ENCODE measurements at places on chromosomes 2 and 18. TPM values are rescaled to one million over a fixed set of nuclear protein-coding genes. Genes with fewer than 3 reads are reported as not detected.

The POTEF gene
- total RNA-seq: 8.2 TPM

The PLGLB1 gene
- total RNA-seq: 1.2 TPM

GRCh38 chr2:222025881-222026271 lies 272.9 kb downstream of the PAX3 start:
- DNase-seq: peak; percentile 72
- H3K4me1 ChIP-seq: peaks cover 3% of the 10 kb centered on the region
- H3K27me3 ChIP-seq: no peaks in the 10 kb centered on the region
- peak overlapping the region; percentile 21 for H3K4me3 ChIP-seq
- peaks cover 5% of the 10 kb centered on the region for H3K36me3 ChIP-seq
- no peak overlapping the region for H3K27ac ChIP-seq

DNA sequence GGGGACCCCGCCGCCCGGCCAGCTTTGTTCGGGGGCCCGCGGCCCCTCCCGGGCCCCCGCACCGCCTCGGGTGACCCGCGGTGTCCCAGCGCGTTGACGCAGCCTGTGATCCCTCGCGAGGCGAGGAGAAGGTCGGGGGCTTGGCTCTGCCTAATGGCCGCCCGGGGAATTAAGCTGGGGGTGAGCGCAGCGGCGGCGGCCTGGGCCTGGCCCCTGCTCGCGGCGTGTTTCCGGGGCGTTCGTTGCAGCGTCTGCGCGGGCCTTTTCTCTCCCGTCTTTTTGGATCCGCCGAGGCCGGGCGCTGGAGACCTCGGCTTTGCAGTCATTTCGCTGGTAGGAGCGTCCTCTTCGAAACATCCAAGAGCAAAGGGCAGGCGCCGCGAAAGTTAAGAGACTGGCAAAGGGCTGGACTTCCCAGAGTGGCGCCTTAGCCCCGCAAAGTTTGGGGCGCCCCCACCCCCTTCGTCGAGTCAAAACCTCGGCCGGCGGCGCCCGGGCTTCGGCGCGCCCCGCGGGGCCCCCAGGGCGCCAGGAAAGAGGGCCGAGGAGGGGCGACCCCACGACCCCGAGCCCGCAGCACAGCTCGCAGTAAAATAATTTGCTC lies 1.3 kb downstream of the SALL3 start:
- H3K27me3 ChIP-seq: peaks cover 18% of the 10 kb centered on the region
- peak overlapping the region; percentile 77 for H3K4me3 ChIP-seq
- H3K27ac ChIP-seq: no peak overlapping the region
- DNase-seq: no peak
- peaks cover 4% of the 10 kb centered on the region for H3K36me3 ChIP-seq
- H3K4me1 ChIP-seq: peaks cover 6% of the 10 kb centered on the region

DNA sequence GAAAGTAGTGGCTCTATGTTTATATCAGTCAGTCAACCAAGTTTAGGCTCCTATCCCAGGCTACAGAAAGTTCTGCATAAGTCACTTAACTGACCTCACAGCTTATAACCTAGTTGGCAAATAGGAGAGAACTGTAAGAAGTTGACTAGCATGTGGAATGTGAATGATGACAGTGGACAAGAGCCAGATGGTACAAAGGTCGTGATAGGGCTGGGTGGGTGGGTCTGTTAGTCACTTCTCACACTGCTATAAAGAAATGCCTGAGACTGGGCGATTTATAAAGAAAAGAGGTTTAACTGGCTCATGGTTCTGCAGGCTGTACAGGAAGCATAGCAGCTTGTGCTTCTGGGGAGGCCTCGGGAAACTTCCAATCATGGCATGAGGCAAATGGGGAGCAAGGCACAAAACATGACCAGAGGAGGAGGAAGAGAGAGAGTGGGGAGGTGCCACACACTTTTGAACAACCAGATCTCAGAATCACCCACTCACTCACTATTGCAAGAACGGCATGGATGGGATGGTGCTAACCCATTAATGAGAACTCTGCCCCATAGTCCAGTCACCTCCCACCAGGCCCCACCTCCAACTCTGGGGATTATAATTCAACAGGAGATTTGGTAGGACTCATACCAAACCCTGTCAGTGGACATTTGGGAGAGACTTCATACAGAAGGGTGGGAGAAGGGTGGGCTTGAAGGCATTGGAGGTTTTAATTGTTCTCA lies 68.8 kb downstream of the LTBP1 start:
- no peaks in the 10 kb centered on the region for H3K4me1 ChIP-seq
- H3K27ac ChIP-seq: no peak overlapping the region
- H3K36me3 ChIP-seq: no peaks in the 10 kb centered on the region
- DNase-seq: no peak
- no peak overlapping the region for H3K4me3 ChIP-seq

GRCh38 chr18:70709144-70709543 lies 420.3 kb downstream of the SOCS6 start:
- no peak overlapping the region for H3K27ac ChIP-seq
- H3K36me3 ChIP-seq: no peaks in the 10 kb centered on the region
- DNase-seq: no peak
- H3K4me1 ChIP-seq: no peaks in the 10 kb centered on the region

DNA sequence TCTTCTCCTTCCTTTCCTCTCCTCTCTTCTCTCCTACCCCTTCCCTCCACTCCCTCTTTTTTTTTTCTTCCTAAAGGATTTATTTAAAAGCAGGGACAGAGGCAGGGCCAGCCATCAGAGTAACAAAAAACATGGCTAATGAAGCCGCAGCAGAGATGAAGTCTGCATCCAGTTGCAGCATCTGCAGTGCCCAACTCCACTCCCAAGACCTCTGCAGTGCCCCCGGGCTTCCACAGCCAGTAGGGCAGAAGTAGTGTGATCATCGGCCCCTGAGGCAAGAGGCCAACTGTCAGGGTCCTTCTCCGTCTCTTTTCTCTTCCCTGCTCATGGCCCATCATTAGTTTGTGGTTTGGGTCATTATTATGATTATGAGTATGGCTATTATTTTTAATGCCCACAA lies 4.2 kb upstream of the EGR4 start:
- peaks cover 15% of the 10 kb centered on the region for H3K27me3 ChIP-seq
- no peak overlapping the region for H3K27ac ChIP-seq
- H3K4me3 ChIP-seq: no peak overlapping the region
- H3K4me1 ChIP-seq: no peaks in the 10 kb centered on the region

The CFC1 gene
- 0.22 TPM for total RNA-seq

DNA sequence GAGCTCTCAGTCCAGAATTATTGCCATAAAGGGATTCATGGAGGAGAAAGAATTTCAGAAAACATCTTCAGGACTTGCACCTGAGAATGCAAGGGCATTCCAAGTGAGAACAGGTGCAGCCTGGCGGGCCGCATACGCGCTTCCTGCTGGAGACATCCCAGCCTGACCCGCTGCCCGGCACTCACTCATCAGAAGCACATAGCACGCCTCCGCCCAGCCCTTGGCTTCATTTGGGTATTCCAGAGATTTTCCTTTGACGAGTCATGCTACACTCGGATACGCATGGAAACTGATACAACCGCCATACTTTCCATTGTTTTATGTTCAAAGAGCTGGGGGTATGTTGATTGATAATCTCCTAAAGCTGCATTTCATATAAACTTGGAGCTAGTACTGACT lies 228.0 kb upstream of the ID2 start:
- H3K4me3 ChIP-seq: no peak overlapping the region
- 0 out of 2 replicates have a peak, but pooled peaks cover 5% of the 10 kb centered on the region for H3K36me3 ChIP-seq
- H3K27ac ChIP-seq: no peak overlapping the region
- H3K4me1 ChIP-seq: no peaks in the 10 kb centered on the region

The MC2R gene
- not detected for total RNA-seq

DNA sequence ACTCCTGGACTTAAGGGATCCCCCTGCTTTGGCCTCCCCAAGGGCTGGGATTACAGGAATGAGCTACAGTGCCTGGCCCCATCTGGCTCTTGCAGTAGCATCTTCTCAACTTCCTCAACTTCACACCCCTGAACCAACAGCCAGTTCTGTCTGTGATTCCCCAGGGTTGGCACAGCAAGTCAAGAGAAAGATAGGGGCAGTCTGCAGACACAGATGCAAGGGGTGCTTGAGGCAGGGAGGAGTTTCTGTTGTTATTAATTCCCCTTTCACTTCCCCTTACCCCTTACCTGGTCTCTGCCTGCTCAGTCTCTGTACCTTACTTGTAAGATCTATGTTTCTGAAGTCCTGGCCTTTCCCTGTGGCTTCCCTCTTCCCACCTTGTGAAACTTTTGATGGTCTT lies 54.1 kb upstream of the MEX3C start:
- H3K27ac ChIP-seq: no peak overlapping the region
- no peaks in the 10 kb centered on the region for H3K27me3 ChIP-seq
- no peak overlapping the region for H3K4me3 ChIP-seq

- no peaks in the 10 kb centered on the region for H3K27me3 ChIP-seq
- H3K4me3 ChIP-seq: no peak overlapping the region
- 0 out of 2 replicates have a peak, but pooled peaks cover under 1% of the 10 kb centered on the region for H3K36me3 ChIP-seq
- peaks cover 7% of the 10 kb centered on the region for H3K4me1 ChIP-seq
- no peak for DNase-seq
These were observed 2158.6 kb upstream of the PIK3C3 start for GRCh38 chr18:39796393-39796792.

The DHRS9 gene
- total RNA-seq: not detected

GRCh38 chr2:139454251-139454650 lies 674.1 kb upstream of the NXPH2 start:
- H3K27ac ChIP-seq: no peak overlapping the region
- no peaks in the 10 kb centered on the region for H3K4me1 ChIP-seq
- DNase-seq: no peak
- H3K27me3 ChIP-seq: no peaks in the 10 kb centered on the region
- H3K4me3 ChIP-seq: no peak overlapping the region

- H3K4me1 ChIP-seq: no peaks in the 10 kb centered on the region
- no peaks in the 10 kb centered on the region for H3K27me3 ChIP-seq
- H3K36me3 ChIP-seq: no peaks in the 10 kb centered on the region
- H3K4me3 ChIP-seq: no peak overlapping the region
- no peak for DNase-seq
- H3K27ac ChIP-seq: no peak overlapping the region
These were observed 904.8 kb upstream of the CHAC2 start for GRCh38 chr2:52862801-52863200.

- H3K4me3 ChIP-seq: no peak overlapping the region
- DNase-seq: no peak
- H3K27ac ChIP-seq: no peak overlapping the region
- H3K27me3 ChIP-seq: no peaks in the 10 kb centered on the region
- 0 out of 2 replicates have a peak, but pooled peaks cover 4% of the 10 kb centered on the region for H3K36me3 ChIP-seq
These were observed 189.9 kb upstream of the TWIST2 start for GRCh38 chr2:238658054-238658407.

- no peak overlapping the region for H3K4me3 ChIP-seq
- no peak overlapping the region for H3K27ac ChIP-seq
- H3K4me1 ChIP-seq: no peaks in the 10 kb centered on the region
- no peaks in the 10 kb centered on the region for H3K27me3 ChIP-seq
- no peak for DNase-seq
These were observed 237.9 kb downstream of the BABAM2 start for GRCh38 chr2:28128281-28128950.

Measured in H9 (cell line).